ENCODE measurements at places on chromosomes 12 and 14. TPM values are rescaled to one million over a fixed set of nuclear protein-coding genes. Genes with fewer than 3 reads are reported as not detected.

ABHD12B gene
- total RNA-seq, result not detected

A2M gene
- 996 TPM for total RNA-seq

ADCY6 gene
- 58.5 TPM for total RNA-seq

CLEC14A gene
- 35.6 TPM for total RNA-seq

MMAB gene
- 26.8 TPM for total RNA-seq

PTPRB gene
- total RNA-seq, result 64.7 TPM

Data from mesenteric fat pad (tissue), 1 donor.